Midbrain (tissue), 1 donor: ENCODE measurements at places on chromosomes 12 and 14.

DNA sequence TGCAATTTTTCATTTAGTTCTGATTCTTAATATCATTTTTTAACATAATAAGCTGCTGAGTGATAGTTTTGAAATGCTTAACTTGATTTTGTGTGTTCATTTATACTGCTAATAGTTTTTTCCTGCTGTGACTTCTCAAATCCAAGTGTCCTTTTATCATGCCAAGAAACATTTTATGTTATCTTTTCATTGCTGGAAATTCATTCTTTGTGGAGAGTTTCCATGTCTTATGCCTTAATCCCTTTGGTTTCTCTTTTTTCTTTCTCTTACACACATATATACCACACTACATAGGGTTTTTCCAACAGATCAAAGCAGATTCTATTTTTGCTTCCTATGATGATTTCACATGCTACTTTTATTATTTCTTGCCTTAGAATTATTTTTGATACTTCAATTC is 981.1 kb downstream of the SLC6A15 start:
- no peak for DNase-seq

DNA sequence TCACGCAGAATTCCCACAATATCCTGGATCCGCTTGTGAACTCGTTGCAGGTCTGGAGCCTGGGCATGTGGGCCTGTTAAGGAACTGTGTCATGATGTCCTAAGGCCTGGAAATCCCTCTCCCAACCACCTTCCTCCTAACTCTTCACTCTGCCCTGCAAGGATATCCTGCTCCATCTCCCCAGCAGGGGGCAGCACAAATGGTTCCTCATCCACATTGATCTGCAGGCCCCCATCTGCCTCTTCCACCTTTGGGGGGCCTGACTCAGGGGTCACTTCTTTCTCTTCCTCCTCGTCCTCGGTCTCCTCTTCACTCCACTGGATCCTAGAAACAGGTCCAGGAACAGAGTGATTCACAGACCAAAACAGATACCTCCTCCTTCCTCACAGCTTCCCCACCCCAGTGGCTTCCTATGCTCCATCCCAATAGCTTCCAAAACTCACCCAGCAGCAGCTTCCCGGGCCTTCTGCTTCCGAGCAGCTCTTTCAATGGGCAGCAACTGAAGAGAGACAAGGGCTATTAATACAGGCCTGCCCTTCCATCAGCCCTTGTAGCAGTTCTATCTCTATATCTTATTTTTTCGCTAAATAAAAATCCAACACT is 4.5 kb downstream of the NOP2 start:
- DNase-seq = no peak

DNA sequence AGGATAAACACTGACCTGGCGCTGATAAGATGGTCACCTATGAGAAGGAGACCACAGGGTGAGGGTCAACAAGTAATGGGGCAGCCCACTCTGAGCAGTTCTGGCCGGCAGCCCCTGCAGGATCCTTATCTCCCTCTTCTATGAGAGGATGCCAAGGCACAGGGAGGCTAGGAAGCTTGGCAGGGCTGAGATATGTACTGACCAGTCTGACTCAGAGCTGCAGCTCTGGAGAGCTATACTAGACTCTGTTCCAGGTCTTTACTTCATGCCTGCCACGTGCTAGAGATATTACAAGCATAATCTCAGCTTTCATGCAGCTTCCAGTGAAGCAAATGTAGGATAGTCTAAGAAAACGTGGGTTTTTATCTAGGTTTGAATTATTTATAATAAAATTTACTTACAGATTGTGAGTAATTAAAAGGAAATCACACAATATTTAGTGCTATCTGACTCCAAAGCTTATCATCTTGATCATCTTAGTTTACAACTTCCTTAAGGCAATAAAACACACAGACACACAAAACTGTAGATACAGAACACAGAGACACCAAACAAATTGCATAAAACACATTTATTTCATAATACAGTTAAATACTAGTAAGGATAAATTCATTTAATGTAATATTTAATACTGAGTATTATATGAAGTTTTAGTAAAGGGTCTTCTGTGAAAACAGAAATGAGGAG is 32.3 kb downstream of the GIT2 start:
- DNase-seq = no peak

- no peak for DNase-seq
These were observed 46.9 kb downstream of the ACTN1 start for GRCh38 chr14:68932231-68932630.

DNA sequence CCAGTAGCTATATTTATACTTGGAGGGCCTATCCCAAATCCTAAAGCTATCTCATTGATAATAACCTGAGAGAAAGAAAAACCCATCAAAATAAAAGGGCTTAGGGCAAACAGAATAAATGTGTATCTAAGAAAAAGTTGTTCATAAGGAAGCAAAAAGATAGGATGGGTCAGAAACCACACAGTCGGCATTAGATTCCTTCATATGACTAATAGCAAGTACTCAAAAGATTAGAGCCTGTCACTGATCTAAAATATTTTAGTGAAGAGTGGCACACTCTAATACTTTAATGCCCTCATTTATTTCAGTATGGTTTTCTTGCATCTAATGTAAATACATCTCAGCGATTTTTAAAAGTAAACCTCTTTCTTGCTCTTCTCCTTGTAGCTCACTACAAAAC is 17.1 kb upstream of the NAV3 start:
- no peak for DNase-seq

- no peak for DNase-seq
These were observed 15.9 kb upstream of the ARMH4 start for GRCh38 chr14:58167891-58168290.

DNA sequence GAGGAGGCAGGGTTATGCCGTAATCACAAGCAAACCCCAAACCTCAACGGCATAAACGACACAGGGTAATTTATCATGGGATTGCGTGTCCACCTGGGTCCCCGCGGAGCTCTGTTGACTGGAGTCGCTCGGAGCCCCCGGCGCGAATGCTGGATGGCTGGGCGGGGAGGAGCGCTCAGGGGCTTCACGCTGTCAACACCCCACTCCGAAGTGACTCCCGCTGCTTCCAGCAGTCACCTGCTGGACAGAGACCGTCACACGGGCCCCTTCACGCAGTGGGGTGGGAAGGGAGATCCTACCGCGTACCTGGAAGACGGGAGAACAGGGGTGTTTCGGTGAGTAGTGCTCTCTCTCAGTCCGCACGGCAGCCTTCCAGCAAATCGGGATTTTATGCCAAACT is 4.4 kb upstream of the GALNT9 start:
- DNase-seq = no peak

DNA sequence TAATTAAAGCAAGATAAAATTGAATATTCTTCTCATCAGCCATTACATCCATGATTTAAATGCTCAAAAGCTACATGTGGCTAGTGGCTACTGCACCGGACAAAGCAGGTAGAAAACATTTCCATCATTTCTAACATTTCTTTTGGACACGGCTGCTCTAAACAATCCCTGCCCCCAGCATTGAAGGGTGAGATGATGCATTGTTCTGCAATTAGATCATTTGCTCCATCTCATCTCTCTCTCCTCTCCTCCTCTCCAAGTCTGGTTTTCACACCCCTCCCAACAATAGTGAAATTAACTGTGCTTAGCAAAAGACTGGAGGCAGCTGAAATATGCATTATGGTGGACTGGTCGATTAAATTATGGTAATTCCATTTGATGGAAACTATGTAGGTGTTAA is 288.5 kb downstream of the KSR2 start:
- DNase-seq = no peak

DNA sequence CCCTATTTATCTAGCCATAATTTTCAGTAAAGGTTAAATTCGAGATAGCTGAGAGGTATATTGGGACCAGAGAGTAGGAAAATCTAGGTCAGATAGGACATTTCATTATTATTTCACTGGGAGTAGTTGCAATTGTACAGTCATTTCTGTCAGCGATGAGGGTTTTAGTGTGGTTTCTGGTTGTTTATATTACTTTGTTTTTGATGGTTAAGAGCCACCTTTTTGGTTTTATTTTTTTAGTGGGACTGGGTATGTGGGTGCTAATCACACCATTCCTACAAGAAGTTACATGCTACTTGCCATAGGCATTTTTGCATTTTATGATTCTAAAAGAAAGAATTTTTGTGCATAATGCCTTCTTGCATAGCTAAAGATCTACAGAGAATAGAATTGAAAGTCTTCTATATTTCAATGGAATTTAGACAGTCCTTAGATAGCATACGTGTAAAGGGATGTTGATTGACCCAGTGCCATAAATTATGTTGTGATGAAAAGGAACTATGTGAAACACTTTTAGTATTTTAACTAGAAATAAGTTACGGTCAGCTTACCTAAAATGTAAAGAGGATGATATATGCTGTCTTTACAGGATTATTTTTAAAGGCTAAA is 85.2 kb downstream of the KTN1 start:
- DNase-seq = no peak

- DNase-seq = no peak
These were observed 53.1 kb downstream of the KCNA1 start for GRCh38 chr12:4962539-4963486.

DNA sequence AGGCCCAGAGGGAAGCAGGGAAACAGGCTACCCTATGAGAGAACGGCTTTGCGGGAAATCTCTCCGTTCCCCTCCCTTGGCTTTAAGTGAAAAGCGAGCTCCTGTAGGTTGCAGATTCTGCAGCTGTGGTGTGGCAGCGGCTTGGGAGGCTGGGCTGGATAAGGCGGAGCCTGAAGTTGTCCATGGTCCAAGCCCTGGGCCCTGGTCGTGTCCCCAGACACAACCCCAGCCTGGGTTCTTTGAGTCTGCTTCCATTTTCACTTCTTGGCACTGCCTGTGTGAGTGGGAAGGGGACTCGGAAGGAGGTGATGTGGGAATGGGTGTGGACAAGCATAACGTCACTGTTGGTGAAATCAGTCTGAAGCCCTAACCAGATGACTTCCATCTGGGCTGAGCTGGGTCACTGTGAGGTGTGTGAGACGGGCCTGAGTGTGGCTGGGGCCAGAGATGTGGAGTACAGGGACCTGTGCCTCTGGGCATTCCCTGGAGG is 43.0 kb upstream of the CTDSP2 start:
- no peak for DNase-seq

DNA sequence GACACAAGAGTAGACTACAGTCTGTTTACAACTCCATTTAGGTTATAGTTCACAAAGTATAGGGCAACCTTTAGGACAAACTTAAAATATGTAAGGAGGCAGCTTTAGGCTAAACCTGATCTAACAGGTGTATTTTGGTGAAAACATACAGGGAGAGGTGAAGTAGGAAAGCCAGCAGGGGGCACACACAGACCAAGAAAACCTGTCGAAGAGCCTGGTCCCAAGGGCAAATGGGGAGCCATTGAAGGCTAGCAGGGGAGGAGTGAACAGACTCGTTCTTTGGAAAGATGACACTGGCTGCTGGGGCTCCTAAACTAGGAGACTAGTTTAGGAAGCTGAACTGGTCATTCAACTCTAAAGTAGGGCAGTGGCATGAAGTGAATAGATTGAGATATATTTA is 138.8 kb upstream of the WSCD2 start:
- no peak for DNase-seq

GRCh38 chr14:99473458-99473857 is 7.2 kb downstream of the SETD3 start:
- DNase-seq = no peak

DNA sequence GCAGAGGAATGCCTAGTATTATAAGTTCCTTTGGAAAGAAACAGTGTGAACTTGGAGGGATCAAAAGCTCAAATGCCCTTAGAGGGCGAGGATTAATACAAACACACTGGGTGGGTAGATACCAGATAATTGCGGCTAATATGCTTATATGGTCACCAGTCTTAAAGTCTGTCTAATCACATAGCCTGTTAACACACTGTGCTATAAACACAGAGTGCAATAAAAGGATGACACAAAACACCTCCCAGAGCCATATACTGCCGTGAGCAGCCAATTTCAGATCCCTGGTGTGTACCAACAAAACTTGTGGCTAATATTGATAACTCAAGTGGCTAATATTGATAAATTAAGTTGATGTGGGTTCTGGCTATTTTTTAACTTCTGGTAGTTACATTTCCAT is 1.7 kb upstream of the IL26 start:
- DNase-seq = no peak

DNA sequence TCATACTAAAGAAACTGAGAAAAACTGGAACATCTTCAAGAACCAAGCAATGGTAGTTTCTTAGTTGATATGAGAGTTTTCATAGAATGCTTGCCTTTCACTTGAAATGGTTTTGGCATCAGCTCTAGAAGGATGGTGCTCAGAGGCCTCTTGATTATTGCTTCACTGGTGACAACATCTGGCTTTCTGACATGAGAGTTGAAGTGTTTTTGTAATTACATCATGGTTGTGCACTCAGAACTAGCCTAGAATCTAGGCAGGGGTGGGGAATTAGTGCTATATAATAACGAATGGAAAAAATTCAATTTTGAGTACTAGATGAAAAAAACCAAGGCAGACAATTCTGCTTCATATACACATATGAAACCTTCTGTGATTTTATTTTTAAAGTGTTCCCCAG is 172.8 kb upstream of the LMNTD1 start:
- DNase-seq = no peak

- no peak for DNase-seq
These were observed 3.1 kb upstream of the ARHGEF40 start for GRCh38 chr14:21066882-21067502.

- no peak for DNase-seq
These were observed 145.4 kb downstream of the TMTC2 start for GRCh38 chr12:82832096-82832495.

DNA sequence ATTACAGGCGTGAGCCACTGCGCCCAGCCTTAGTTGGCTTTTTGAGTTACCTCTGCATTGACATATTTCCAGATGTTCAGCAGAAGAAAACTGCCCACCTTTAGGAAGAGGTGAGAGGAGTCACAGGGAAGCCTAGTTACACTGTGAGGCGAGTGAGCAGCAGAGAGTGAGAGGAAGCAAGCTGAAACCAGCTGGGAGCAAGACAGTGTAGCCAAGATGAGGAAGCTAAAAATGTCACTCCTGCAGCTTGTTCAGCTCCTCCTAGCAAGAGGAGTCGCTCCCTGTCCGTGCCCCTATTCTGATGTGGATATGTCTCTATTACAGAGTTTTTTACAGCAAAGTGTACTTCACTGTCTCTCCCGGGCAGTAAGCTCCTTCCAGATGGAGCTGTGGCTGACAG is 127.6 kb downstream of the GXYLT1 start:
- no peak for DNase-seq

- DNase-seq = no peak
These were observed 29.0 kb downstream of the NCOR2 start for GRCh38 chr12:124538194-124539082.

DNA sequence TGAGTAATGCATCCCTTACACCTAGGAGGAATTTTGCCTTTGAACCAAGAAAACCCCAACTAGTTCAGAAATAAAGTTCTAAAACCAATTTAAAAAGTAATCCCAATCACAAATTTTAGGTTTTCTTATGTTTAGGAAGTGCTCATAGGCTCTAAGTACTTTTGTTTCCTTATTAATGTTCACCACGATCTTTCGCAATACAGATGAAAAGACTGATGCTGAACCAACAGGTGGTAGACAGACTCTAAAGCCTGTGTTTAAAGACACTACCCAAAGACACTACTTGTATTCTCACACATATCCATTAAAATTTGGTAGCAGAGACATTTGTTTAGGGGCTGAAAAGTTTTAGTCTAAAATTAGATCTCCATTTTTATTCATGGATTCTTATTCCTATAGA is 10.6 kb upstream of the PHLDA1 start:
- DNase-seq = no peak

- no peak for DNase-seq
These were observed 4.0 kb downstream of the NUDT14 start for GRCh38 chr14:105177082-105177481.
